Chondrocyte (in vitro differentiated cells): ENCODE measurements at places on chromosomes 11 and 22.

DNA sequence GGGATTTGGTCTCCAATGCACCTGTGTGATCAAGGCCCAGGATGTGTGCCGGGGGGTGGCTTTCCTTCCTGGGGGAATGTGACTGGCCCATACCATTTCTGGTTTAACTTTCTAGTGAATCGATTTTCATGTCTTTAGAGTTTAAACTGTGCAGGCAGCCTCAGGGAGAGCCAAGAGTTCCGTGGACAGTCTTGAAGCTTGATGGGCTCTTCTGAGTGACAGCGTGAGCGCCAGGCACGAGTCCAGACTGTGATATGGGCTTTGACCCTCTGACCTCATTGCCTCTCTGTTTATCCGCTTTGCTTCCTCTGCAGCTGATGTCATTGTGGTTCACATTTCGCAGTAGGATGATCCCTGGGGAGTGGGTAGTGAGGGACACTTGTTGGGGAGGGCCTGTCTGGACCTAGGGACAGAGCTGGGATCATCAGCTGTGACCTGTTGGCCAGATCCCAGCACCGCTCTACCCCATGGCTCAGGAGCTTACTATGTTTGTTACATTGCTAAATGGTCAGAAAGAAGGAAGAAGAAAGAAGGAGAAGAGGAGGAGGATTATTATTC, 80.6 kb upstream of the CLDN5 start:
- DNase-seq = peak; percentile 33

- no peak for DNase-seq
Observed at GRCh38 chr11:63764340-63764678, 4.3 kb downstream of the ZFTA start.

DNA sequence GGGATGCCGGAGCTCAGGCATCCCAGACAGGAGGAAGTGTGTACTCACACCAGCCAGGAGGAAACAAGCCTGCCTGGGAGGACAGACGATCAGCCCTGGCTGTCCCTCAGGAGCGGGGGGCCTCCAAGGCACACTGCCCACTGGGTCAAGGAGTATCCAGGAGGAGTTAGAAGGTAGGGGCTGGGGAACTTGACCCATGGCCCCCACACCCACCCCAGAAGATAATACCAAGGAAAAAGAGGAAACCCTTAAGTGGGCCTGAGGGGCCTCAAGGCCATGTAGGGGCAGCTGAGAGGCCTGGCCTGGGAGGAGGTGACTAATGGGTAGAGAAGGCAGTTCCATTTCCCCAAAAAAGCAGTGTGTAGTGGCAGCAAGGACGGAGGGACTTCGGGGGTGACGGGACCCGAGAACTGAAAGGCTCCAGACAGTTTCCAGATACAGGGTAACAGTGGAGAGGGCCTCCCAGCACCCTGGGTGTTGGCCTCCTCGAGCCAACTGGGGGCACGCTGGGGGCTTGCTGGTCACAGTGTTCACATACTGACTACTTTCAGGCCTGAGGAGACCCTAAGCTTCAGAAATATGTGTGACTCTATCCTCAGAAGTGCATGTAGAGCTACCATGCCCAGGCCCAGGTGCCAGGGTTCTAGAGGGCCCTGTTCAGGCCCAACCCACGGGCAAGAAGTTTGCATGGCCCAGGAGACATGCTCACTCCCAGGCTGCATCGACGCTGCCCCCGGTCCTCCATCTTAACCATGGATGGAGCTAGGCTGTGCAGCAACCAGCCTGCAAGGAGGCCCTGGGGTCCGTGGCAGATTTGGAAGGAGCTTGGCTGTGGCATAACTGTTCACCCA, 75.7 kb upstream of the PITPNB start:
- peak; percentile 59 for DNase-seq

GRCh38 chr22:42300259-42301076, 30.0 kb upstream of the TCF20 start:
- no peak for DNase-seq

DNA sequence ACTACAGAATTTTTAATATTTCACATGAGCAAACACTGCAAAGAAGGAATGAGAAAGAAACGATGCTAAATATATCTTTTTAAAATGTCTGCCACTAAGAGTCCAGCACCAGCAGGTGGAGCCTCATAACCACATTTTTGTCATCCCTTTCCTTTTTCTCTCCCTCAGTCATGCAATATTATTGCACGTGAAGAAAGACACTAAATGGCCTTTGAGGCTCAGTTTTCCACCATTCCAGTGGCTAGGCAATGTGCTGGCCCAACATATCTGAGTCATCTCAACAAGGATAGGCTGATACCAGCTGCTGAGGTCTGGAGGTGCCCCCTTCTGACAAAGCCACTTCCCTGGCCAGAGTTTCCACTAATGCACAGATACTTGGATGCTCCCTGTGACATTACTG, 1.8 kb downstream of the ALKBH8 start:
- no peak for DNase-seq

GRCh38 chr11:36300650-36301049, 4.6 kb downstream of the PRR5L start:
- no peak for DNase-seq

- DNase-seq = no peak
Observed at GRCh38 chr22:32985899-32986765, 72.0 kb downstream of the SYN3 start.

GRCh38 chr22:33666961-33667619, 253.2 kb downstream of the LARGE1 start:
- DNase-seq = no peak

DNA sequence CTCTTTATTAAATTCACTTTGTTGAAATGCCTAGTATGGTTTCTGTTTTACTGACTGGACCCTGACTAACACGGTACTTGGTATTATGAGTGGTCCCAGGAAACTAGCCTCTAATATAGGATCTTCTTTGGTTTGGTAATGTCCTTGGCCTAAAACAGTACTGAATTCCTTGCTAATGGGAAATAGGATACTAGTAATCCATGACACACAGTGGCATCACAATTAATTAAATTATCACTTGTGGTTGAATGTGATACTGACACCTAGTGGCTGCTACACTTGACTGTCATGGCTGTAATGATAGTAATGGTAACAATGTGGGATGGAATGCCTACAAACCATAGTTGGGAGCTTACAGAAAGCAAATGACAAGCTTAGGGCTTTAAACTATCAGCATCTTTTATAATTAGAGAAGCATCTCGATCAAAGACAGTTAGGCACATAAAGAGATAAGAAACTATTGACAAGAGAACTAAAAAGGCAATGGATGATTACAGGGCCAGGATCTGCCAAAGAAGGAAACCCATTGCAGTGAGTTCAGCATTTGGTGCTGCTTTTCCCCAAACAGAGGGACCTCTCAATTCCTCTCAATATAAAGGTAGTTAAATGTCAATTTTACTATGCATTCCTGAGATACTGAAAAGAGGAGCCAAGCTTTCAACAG, 8.6 kb downstream of the DNHD1 start:
- DNase-seq = no peak

GRCh38 chr11:63882555-63883242, 34.3 kb downstream of the RCOR2 start:
- DNase-seq = no peak

- DNase-seq = no peak
Observed at GRCh38 chr22:27060190-27060589, 402.8 kb downstream of the MIAT start.

- no peak for DNase-seq
Observed at GRCh38 chr22:47148510-47148909, 386.1 kb downstream of the TBC1D22A start.

GRCh38 chr11:75592715-75593114, 30.7 kb downstream of the SERPINH1 start:
- DNase-seq = no peak

- DNase-seq = no peak
Observed at GRCh38 chr11:113932788-113933187, 28.2 kb downstream of the HTR3B start.

DNA sequence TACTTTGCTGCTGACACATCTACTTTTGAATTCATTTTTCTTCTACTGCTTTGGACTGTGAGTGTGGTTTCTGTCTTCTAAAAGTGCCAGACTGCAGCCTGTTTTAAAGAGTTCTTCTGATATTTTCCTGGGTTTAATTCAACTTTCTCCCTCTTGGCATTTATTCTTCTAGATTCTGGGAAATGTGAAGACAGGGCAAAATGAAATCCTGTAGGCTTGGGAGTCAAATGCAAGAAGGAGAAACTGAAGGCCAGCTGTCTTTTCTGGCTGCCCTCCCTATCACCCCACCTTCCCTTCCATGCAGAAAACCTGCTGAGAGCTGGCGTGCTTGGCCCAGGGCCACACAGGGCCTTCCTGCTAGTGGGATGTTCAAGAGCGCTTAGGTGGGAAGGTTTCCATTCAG, 7.6 kb downstream of the ZNF70 start:
- DNase-seq = no peak

DNA sequence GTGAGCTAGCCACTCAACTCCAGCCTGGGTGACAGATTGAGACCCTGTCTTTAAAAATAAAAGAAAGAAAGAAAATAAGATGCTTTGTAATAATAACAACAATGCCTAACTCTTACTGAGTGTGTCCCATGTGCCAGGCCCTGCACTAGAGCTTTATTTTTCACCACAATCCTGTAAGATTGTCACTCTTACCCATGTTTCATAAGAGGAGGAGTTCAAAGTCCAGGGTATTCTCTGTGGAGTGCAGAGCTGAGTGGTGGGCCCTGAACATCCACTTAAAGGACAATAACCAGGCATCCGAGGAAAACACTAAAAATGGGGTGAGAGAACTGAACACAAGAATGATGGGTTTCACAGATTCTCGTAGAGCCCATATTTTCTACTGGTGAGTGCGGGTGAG, 925 bp upstream of the C11orf52 start:
- DNase-seq = no peak

DNA sequence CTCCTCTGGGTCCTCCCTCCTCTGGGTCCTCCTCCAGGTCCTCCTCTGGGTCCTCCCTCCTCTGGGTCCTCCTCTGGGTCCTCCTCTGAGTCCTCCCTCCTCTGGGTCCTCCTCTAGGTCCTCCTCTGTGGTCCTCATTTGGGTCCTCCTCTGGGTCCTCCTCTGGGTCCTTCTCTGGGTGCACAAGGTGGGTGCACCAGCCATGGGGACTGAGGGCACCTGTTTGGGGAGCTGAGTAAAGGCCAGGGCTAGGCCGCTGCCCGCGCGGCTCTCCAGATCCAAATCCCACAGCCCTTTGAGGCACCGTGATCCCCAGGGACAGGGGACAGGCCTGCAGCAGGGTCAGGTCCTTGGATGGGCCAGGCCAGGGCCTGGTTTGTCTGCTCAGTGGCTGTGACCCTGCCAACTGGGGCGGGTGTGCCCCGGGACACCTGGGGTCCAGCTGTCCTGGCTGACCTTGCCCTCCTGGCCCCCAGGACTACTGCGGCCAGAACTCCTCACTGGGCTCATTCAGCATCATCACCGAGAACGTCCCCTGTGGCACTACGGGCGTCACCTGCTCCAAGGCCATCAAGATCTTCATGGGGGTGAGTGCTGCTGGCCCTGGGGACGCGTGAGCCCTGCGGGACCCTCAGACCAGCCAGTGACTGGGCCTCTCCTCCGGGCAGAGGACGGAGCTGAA, 12.7 kb downstream of the MUC2 start:
- peak; percentile 87 for DNase-seq

DNA sequence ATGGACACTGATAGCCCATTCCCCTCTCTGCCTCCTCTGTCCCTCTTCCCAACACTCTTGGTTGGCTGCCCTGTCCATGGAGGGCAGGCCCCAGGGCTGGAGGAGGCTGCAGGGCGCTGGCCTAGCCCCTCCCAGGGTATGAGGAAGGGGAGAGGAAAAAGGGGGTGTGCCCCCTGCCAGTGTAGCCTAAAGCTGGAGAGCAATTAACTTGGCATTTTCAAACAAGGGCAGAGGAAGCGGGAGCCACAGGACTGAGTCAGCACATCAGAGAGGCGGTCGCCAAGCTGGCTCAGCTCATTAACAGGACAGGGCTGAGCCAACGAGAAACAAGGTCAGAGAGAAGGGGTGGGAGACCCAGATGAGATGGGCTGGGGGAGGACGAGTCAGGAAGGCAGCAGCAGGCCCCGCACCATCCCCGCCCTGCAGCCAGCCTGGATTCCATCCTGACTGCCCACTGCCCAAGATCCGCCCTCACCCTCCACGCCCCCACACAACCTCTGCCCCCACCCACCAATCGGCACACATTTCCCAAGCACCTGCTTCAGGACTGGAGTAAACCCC, 76.3 kb downstream of the BUD13 start:
- peak; percentile 72 for DNase-seq

- peak; percentile 86 for DNase-seq
Observed at GRCh38 chr11:64542172-64543125, 48.6 kb upstream of the SLC22A12 start.

DNA sequence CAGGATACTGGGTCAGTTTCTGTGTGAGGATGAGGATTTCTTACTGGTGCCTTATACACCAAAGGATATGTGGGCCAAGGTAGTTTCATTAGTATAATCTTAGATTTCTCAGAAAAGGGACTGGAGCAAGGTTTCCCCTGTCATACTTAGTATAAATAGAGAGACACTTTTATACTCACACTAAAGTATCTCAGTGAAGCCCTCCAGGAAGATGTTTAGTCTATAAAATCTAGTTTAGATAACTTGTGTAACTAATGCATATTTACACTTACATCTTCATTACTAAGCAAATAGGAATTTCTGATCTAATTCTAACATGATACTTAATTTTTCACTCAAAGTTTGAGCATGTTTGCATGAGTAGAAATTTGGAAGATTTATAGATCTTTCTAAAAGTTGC, 11.1 kb downstream of the EMSY start:
- DNase-seq = no peak

DNA sequence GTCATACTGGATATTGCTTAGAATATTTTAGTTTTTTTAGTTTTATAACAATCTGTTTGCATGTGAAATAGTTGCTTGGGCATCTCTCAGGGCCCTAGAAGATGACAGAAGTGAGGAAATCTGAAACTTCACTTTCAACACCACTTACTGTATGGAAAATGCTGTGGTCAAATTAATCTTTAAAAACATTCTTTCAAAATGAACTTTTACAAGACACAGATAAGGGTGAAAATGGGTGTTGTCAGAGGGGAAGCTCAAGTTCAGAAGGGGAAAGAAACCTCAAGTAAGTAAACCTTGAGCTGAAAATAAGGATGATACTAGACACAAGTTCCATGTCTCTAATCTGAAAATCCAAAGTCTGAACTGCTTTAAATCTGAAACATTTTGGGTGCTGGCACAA, 1840.1 kb upstream of the RAG2 start:
- no peak for DNase-seq

DNA sequence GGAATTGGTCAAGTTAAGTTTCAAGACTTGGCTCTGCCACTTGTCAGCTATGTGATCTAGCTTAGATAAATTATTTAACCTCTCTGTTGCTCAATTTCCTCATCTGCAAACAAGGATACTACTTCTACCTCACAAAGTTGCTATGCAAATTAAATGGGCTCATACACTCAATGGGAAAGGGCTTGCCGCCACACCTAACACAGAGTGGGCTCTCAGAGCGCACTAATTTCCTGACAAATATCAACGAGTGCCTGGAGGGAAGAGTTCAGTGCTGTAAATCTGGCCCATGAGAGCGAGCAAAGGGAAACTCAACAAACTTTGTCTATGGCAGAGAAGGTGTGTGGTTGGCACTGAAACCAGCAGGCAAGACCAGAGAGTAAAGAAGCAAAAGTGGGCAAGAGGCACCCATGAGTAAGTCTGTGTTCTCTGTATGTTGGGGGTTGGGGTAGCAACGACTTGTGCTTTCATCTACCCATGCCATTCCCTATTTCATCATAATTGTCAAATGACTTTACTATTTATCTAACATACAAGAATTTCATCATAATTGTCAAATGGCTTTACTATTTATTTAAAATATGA, 60.7 kb upstream of the PHF21A start:
- no peak for DNase-seq
